ENCODE measurements at places on chromosomes 13 and 19.

DNA sequence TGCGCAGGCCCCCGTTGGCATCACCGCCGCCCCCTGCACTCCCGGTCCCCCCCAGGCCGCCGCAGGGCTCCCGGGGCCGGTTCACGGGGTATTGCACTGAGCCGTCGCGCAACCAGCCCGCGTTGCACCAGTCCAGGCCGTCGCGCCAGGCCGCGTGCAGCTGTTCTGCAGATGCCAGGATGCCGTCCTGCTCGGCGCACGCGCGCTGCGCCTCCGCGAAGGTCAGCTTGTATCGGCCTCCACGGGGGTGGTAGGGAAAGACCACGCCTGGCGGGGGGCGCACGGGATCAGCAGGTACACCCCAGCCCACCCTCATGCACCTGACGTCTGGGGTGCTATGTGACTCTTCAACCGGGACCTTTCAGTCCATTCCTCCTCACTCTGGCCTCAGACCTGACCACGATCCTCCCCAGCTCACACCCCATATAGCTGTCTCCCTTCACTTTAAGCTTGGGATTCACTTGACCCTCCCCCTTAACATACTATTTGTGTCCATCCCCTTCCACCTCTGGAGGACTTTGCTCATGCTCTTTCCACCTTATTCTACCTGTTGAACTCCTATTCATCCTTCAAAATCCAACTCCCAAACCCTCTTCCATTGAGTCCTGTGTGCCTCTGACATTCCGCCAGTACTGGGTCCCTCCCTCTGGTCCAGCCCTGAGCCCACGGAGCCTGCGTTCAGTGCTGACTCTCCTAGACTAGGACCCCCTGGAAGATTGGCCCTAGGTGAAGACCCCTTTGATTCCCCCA, 14.3 kb downstream of the TM6SF2 start:
- DNase-seq = no peak

DNA sequence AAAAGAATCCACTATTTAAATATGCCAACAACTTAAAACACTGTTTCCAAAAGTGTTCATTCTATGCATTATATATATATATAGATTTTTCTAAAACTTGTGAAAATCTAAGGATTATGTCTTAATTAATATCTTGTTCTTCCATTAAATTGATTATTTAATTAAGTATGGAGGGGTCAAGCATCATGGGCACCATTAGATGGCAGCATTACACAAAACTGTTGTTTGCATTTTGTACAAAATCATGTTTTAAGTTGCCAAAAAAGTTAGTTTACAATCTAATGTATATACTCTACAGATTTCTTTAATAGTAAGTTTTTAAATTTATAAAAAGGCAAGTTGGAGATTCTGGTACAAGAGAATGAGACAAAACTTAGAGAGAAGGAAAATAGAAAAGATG, 213.2 kb upstream of the EDNRB start:
- no peak for DNase-seq

GRCh38 chr13:48892688-48893075, 83.0 kb upstream of the FNDC3A start:
- DNase-seq = no peak

GRCh38 chr13:110641055-110642015, 26.0 kb downstream of the NAXD start:
- no peak for DNase-seq

DNA sequence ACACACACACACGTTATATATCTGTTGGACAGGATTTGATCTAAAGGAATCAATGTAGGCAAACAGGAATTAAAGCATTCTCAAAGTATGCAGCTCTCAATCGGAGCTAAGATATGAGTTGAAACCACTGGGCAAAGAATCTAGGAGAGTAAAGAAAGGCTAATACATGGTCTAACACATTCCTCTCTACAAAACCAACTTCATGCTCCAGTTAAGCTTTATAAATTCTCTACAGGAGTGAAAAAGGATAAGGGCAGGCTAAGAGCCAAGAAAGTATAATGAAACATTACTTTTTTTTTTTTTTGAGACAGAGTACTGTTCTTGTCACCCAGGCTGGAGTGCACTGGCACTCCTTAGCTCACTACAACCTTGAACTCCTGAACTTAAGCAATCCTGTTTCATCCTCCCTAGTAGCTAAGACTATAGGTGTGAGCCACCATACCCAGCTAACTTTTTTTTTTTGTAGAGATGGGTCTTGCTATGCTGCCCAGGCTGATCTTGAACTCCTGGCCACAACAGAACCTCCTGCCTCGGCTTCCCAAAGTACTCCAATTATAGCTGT, 10.6 kb downstream of the FBXL3 start:
- no peak for DNase-seq

DNA sequence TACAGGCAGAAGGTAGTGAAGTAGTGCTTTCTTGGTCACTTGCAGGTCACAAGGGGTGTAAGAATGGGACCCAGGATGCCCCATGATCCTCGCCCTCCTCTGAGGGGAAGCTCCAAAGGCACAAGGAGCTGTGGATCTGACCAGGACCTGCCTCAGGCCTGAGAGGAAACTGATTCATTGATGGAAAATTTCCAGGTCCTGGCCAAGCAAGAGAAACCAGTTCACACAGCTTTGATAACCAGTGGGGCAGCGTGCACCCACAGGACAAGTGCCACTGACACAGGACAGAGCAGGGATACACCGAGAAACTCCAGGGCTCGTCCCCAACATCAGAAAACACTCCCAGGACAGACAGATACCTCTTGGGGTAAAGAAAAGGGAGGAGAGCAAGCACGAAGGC, 177.1 kb downstream of the RBM26 start:
- no peak for DNase-seq

- DNase-seq = no peak
These were observed 3.9 kb upstream of the PCDH17 start for GRCh38 chr13:57627663-57628062.

- DNase-seq = no peak
These were observed 76.3 kb downstream of the ZNF536 start for GRCh38 chr19:30448386-30449077.

GRCh38 chr19:16921766-16922591, 33.2 kb downstream of the F2RL3 start:
- DNase-seq = no peak

- DNase-seq = no peak
These were observed 1332.0 kb upstream of the PCDH20 start for GRCh38 chr13:62747629-62748028.

DNA sequence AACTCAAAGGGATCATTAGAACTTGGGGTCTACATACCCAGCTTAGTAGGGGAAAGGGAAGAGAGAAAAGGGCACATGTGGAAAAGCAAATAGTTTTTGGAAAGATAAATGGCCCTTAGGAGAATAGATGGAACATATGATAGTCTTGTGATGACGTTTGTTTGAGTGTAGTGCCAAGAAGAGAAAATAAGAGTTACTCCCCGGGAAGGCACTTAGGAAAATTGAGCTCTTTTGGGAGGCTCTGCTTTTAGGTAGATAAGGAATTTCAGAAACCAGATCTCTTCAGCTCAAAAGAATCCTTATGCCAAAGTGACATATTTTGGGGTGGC, 44.8 kb upstream of the SERTM1 start:
- no peak for DNase-seq

DNA sequence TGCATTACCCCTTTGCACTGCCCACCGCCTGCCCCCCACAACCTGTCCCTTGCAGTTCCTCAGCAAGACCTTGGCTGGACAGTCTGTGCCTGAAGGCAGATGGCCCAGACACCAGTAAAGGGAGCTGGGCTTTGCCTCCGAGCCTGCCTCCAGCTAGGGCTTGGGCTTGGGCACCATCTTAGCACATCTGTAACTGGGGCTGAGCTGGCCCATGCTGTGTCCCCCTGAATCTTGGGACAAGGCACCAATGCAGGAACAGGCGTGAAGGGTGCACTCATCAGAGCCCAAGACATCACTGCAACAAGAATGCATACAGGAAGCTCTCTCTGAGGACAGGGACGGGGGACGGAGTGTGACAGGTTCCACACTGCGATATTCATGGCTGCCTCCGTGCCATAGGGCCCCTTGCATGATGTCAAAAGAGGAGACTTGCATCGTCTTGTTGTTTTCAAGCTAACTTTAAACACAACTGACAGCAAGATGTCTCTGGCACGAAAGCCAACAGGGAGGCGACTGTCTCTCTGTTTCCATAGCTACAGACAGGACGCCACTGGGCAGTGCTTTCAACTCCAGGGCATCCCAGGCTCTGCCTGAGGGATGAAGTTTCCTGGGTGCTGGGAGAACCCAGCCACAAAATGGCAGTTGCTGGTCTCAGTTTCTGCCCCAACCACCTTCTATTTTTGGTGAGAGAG, 8.7 kb upstream of the CHST8 start:
- DNase-seq = no peak

GRCh38 chr13:78215458-78216108, 297.0 kb upstream of the EDNRB start:
- no peak for DNase-seq

Data from T-cell (primary cell).